Caco-2 (cell line): ENCODE measurements at places on chromosomes 7 and 10. TPM values are rescaled to one million over a fixed set of nuclear protein-coding genes. Genes with fewer than 3 reads are reported as not detected.

DNA sequence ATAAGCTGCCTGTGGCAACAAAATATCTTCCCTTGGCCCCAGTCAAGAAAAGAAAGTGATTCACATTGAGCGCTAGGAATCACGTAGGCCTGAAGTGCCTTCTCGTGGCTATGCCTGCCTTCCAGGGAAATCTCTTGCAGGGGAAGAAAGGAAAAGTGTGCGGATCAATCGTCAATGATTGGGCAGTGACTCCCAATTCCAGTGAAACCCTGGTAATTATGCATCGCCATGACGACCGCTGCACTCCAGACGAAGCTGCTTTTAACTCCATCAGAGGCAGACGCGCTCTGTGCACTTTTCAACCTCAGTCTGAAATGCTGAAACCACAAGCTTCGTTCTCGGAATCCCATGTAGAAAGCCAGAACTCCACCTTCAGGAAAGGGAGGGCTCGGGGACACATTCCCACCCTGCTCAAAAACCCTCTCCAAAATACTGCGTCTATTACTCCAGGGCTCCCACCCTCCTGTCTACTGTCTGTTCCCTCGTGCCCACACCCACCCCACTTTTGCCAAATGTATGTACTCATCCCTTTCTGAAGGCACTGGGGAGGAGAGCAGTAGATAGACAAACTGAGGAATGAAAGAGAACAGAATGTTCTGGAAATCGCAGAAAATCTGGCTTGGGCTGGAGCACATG is 24.2 kb upstream of the PRKAG2 start:
- H3K27me3 ChIP-seq = no peaks in the 10 kb centered on the region
- H3K4me1 ChIP-seq = no peaks in the 10 kb centered on the region
- no peak overlapping the region for H3K4me3 ChIP-seq
- no peak overlapping the region for H3K27ac ChIP-seq
- DNase-seq = no peak

DNA sequence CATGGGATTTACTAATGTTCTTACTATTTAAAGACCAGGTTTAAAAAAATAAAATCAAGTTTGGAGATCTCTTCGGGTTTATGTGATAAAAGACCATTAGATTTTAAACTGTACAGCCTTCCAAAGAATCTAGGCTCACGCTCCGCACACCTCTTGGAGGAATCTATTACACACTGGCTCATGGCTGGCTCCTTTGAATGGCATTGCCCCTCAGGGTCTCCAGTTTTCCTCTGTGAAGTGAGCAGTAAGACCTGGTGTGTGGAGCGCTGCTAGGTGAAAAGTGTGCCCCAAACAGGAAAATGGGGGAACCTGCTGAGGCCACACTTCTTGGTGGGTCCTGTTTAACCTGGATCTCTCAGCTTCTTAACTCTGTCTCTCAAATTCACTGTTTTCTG is 142.3 kb downstream of the KAT6B start:
- no peak overlapping the region for H3K4me3 ChIP-seq
- H3K36me3 ChIP-seq = no peaks in the 10 kb centered on the region
- H3K27me3 ChIP-seq = no peaks in the 10 kb centered on the region
- DNase-seq = no peak
- H3K27ac ChIP-seq = no peak overlapping the region

GRCh38 chr10:75013522-75013921 is 97.9 kb upstream of the SAMD8 start:
- H3K4me3 ChIP-seq = no peak overlapping the region
- no peaks in the 10 kb centered on the region for H3K27me3 ChIP-seq
- H3K36me3 ChIP-seq = no peaks in the 10 kb centered on the region; the same call in 1 of the 2 replicates
- H3K27ac ChIP-seq = no peak overlapping the region

GRCh38 chr7:8380130-8380529 is 53.3 kb upstream of the NXPH1 start:
- no peaks in the 10 kb centered on the region for H3K27me3 ChIP-seq
- H3K4me3 ChIP-seq = no peak overlapping the region
- DNase-seq = no peak

DNA sequence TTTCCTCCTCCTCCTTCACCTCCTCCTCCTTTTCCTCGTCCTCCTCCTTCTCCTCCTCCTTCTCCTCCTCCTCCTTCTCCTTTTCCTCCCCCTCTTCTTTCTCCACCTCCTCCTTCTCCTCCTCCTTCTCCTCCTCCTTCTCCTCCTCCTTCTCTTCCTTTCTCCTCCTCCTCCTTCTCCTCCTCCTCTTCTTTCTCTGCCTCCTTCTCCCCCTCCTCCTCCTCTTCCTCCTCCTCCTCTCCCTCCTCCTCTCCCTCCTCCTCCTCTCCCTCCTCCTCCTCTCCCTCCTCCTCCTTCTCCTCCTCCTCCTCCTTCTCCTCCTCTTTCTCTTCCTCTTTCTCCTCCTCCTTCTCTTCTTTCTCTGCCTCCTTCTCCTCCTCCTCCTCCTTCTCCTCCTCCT is 13.6 kb downstream of the PLXNA4 start:
- H3K36me3 ChIP-seq = no peaks in the 10 kb centered on the region
- H3K4me3 ChIP-seq = no peak overlapping the region
- no peaks in the 10 kb centered on the region; the same call in none of the 2 replicates for H3K27me3 ChIP-seq

- H3K27ac ChIP-seq = no peak overlapping the region
- no peak for DNase-seq
- peaks cover 5% of the 10 kb centered on the region; the same call in 1 of the 2 replicates for H3K4me1 ChIP-seq
- no peaks in the 10 kb centered on the region; the same call in none of the 2 replicates for H3K36me3 ChIP-seq
- H3K27me3 ChIP-seq = no peaks in the 10 kb centered on the region
- H3K4me3 ChIP-seq = no peak overlapping the region
Observed at GRCh38 chr10:113042868-113043267, 92.8 kb downstream of the TCF7L2 start.

- no peak overlapping the region for H3K4me3 ChIP-seq
- H3K27me3 ChIP-seq = no peaks in the 10 kb centered on the region
- DNase-seq = no peak
- H3K27ac ChIP-seq = no peak overlapping the region
- no peaks in the 10 kb centered on the region for H3K36me3 ChIP-seq
- no peaks in the 10 kb centered on the region for H3K4me1 ChIP-seq
Observed at GRCh38 chr7:140581411-140581810, 59.2 kb downstream of the DENND2A start.

GRCh38 chr7:143882020-143882603 is 19.9 kb downstream of the TCAF1 start:
- no peaks in the 10 kb centered on the region for H3K27me3 ChIP-seq
- peaks cover 5% of the 10 kb centered on the region for H3K36me3 ChIP-seq
- no peak for DNase-seq
- no peak overlapping the region for H3K4me3 ChIP-seq
- no peaks in the 10 kb centered on the region for H3K4me1 ChIP-seq

GRCh38 chr10:43060291-43060690 is 16.6 kb upstream of the RET start:
- DNase-seq = no peak
- no peak overlapping the region for H3K27ac ChIP-seq
- H3K36me3 ChIP-seq = no peaks in the 10 kb centered on the region
- H3K4me3 ChIP-seq = no peak overlapping the region
- no peaks in the 10 kb centered on the region; the same call in none of the 2 replicates for H3K27me3 ChIP-seq

GRCh38 chr7:103990991-103991390 is 1.5 kb upstream of the RELN start:
- H3K4me1 ChIP-seq = no peaks in the 10 kb centered on the region
- no peak for DNase-seq
- no peaks in the 10 kb centered on the region for H3K36me3 ChIP-seq
- no peak overlapping the region for H3K4me3 ChIP-seq

GRCh38 chr10:103692436-103692951 is 162.9 kb downstream of the SH3PXD2A start:
- no peak overlapping the region for H3K27ac ChIP-seq
- DNase-seq = no peak
- H3K4me1 ChIP-seq = peaks cover 30% of the 10 kb centered on the region
- no peak overlapping the region for H3K4me3 ChIP-seq
- no peaks in the 10 kb centered on the region for H3K27me3 ChIP-seq

- no peak overlapping the region for H3K27ac ChIP-seq
- peaks cover 27% of the 10 kb centered on the region for H3K4me1 ChIP-seq
- no peak for DNase-seq
- no peaks in the 10 kb centered on the region for H3K27me3 ChIP-seq
- H3K36me3 ChIP-seq = peaks cover 2% of the 10 kb centered on the region; the same call in 1 of the 2 replicates
- H3K4me3 ChIP-seq = no peak overlapping the region
Observed at GRCh38 chr7:16926283-16926682, 44.5 kb upstream of the AGR3 start.

GRCh38 chr7:123738356-123738755 is 10.4 kb downstream of the WASL start:
- H3K36me3 ChIP-seq = no peaks in the 10 kb centered on the region
- peaks cover 31% of the 10 kb centered on the region for H3K4me1 ChIP-seq
- H3K27ac ChIP-seq = no peak overlapping the region
- peak; percentile 34 for DNase-seq

Gene ELFN1
- 2.3 TPM in 2 replicates for total RNA-seq

Gene HOXA6
- total RNA-seq = 5.6 and 8.1 TPM in 2 replicates

Gene ZNF736
- 6.1 and 8.8 TPM in 2 replicates for total RNA-seq

Gene NACAD
- 1.0 and 1.1 TPM in 2 replicates for total RNA-seq

Gene OR6B1
- not detected in 2 replicates for total RNA-seq

Gene FAM13C
- total RNA-seq = 0.18 and 0.42 TPM in 2 replicates

Gene CDC14C
- not detected in 2 replicates for total RNA-seq

Gene HOXA13
- total RNA-seq = 0.68 and 1.3 TPM in 2 replicates

Gene HOGA1
- total RNA-seq = 0.50 and 0.67 TPM in 2 replicates

Gene HPSE2
- total RNA-seq = not detected in 2 replicates

Gene SPDYE11
- total RNA-seq = not detected in 2 replicates
